Activated T-cell treated with anti-CD3 and anti-CD28 coated beads for 4 hours (primary cell): ENCODE measurements at places on chromosomes 4 and X.

DNA sequence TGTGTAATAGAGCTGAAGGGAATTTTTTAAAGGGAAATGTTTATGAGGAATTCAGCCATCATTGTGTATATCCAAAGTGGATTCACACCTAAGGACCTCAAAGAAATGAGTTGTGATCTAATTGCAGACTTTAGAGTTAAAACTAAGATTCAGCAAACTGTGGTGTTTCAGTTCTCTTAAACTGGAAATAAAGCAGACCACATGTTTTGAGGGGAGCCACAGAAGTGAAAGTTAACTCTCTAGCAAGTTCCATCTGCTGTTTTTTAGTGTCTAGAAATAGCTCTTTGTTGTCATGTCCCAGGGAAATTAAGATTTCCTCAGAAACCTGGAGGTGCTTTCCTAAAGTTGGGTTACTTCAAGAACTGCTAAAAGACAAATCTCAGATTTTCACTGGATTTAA lies 97.3 kb upstream of the DDX3X start:
- DNase-seq, result no peak

GRCh38 chr4:78691334-78691754 lies 84.8 kb upstream of the BMP2K start:
- no peak for DNase-seq

- DNase-seq, result no peak
Observed at GRCh38 chr4:168126952-168127351, 34.6 kb downstream of the ANXA10 start.

GRCh38 chr4:39873823-39874222 lies 103.9 kb downstream of the PDS5A start:
- DNase-seq, result no peak

- no peak for DNase-seq
Observed at GRCh38 chrX:123878252-123878721, 18.4 kb downstream of the XIAP start.

DNA sequence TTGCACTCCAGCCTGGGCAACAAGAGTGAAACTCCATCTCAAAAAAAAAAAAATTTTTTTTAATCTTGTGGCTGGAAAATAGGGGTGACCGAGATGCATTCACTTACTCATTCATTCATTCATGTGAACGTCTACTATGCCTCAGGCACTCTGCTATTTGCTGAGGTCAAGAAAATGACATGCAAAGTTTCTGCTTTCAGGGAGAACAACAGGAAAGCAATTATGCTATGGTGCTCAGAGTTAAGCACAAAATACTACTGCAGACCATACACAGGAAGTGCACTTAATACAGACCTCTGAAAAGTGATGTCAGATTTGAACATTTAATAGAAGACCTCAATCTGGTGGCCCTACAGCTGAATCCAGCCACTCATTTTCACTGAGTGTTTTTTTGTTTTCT lies 59.6 kb upstream of the DUSP21 start:
- DNase-seq, result no peak

- DNase-seq, result no peak
Observed at GRCh38 chrX:8946563-8946962, 87.4 kb downstream of the FAM9B start.

GRCh38 chr4:140893939-140894338 lies 137.8 kb upstream of the TBC1D9 start:
- no peak for DNase-seq
